CD4-positive, alpha-beta T cell treated with Interferon alpha-2 for 1 hour (primary cell): ENCODE measurements at places on chromosomes 2 and 18.

DNA sequence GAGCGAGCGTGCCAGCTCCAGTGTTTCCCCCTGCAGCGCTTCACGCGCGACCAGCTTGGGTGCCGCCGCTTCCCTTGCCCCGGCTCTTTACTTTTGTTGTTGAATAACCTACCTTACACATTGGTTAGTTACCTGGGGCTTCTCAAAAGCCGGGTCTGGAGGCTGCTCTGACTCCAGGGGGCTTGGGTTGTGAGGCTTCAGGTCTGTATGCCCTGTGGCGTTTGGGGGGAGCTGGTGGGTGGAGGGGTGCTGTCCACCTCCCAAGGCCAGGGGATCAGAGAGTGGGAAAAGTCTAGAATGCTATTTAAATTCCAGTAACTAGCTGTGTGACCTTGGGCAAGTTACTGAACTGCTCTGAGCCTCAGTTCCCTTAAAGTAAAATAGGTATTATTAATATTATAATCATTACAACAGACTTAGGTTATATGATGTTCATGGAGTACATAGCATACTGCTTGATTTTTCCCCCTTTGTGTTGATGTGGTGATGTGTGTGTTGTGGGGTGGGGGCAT is 770 bp downstream of the LYPD6B start:
- DNase-seq, result no peak

DNA sequence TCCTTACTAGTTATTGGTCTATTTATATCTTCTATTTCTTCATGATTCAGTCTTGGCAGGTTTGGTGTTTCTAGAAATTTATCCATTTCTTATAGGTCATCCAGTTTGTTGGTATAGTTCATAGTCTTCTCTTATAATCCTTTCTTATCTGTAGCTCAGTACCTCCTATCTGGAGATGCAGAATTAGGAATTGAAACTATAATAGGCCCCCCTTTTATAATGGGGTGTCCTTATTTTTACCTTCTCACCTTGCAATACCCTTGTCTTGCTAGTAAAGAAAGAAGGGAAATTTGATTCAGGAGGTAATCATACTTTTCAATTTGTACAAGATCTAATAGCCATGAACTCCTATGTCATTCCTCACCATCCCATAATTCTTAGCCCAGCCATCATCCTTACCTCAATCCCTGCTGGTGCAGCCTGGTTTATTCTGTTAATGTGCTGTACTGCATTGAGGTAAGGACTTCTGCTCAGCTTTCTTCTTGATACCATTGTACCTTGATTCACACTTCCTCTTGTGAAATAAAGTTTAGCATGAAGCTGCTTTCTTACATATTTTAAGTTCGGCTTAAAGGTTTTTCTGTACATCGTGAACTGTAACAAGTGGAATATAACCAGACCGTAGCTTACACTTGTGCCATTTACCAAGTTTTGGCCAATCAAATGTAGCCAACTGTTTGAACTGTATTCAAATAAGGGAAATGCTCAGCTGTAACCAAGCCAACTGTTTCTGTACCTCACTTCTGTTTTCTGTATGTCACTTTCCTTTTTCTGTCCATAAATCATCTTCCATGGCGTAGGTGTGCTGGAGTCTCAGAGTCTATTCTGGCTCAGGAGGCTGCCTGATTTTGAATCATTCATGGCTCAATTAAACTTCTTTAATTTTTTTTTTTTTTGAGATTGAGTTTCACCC is 40.1 kb upstream of the PTH2R start:
- DNase-seq, result no peak

DNA sequence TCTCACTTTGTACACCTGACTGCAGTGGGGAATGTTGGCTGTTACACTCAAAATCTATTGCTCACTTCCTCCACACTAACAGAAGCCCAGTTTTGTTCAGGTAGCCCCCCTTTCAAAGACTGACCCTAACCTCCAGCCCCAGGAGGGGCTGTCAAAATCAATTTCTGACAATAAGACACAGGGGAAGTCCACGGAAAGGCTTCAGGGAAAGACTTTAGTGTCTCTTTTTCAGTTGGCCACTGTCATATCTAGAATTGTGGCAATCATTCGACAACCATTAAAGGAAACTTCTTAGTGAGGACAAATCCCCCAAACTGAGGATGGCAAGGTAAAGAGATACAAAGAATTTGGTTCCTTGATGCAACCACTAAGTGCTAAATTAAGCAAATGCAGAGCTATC is 59.0 kb downstream of the BARD1 start:
- no peak for DNase-seq

DNA sequence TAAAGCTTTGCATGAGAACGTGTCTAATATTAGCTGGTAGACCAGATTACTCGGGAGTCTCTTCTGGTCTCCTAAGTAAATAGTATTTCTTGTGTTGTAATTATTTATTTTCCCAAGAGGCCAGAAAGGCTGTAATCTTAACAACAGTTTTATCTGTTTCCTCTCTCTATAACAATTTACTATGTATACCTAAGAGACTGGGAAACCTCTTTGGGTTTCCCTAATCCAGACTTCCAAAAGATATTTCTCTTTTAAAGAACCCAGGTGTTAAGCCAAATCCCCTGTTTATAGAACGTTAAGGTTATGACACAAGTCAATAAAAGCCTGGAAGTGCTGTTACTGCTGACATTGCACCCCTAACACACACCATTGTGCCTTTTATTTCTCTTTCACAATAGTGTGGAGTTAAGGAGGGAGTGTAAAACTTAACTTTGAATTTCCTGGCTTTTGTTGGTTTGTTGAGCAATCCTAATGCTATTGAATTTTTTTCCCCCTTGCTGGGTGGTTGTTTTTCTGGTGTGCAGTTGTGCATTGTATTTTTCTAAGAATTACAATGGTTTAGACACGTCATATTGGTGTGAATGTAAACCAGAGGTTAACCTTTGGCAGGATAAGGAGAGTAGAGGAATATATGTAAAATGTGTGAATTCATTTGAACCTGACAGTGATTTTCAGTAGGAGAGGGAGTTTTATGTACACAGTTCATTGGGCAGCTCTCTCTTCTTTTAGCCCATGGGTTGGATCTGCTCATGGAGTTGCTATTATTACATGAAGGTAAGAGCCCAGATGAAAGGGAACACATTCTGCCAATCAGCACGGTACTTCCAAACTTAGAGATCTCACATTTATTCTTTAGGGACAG is 192.8 kb downstream of the MTX2 start:
- DNase-seq, result no peak

- DNase-seq, result peak; percentile 22
These were observed 954 bp downstream of the CCNT2 start for GRCh38 chr2:134919341-134920210.

DNA sequence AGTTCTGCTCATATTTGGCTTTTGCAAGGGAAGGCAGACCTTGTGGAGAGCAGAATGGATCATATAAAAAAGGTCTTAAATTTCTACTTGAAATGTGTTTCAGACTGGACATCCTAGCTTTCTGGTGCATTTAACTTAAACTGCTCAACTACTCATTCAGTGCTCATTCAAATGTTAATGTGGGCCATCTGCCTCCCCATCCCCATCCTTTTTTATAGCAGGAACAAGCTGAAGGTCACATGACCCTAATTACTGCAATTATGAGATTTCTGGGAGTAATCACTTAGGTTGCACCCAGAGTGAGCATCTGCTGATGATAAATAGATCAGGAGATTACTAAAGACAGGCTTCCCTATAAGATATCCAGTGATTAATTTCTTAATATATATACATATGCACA is 96.1 kb downstream of the MAP2 start:
- no peak for DNase-seq

DNA sequence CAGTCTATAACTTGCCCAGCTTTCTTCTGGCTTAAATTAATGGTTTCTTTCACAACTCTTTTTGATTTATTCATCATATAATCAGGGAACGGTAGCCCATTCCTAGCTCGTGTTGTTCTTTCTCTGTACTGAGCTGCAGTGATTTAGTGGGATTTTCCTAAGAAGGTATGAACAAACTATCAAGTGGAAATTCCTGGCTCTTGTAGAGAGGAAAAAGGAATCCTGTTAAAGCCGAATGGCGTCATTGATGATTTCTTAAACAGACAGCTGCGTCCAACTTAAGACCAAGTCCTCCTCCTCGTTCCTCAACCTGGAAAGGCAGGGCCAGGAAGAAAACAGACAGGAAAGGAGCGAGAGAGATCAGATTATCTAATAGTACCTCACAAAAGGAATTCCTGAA is 69.2 kb upstream of the CABLES1 start:
- no peak for DNase-seq

GRCh38 chr2:43593254-43593653 is 2.6 kb downstream of the THADA start:
- no peak for DNase-seq

GRCh38 chr2:158004126-158004764 is 97.4 kb upstream of the UPP2 start:
- DNase-seq, result no peak

DNA sequence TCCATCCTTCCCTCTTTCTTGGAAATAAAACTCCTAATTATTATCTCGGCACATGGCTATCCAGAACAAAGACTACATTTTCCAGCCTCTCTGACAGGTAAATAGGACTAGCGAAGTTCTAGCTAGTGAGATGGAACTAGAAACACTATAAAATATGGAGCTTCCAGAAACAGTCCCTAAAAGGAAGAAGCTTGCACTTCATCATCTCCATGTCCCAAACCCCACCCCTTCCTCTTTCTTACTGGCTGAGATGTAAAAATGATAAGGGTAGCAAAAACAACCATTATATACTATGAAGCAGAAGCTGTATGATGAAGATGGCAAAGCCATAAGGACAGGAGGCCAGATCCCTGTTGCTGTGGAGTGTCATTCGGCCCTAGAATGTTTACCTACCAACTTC is 11.7 kb upstream of the ACTR2 start:
- DNase-seq, result no peak
